ENCODE measurements at places on chromosomes 2 and 18. TPM values are rescaled to one million over a fixed set of nuclear protein-coding genes. Genes with fewer than 3 reads are reported as not detected.

FAM161A gene
- 3.6 TPM for total RNA-seq

- DNase-seq = no peak
Observed at GRCh38 chr2:70817284-70817954, 3.0 kb downstream of the CLEC4F start.

GPAT2 gene
- 1.7 TPM for total RNA-seq

GRCh38 chr2:74077636-74078035, 70.1 kb downstream of the BOLA3 start:
- DNase-seq = no peak

CYP1B1 gene
- 17.5 TPM for total RNA-seq

All from epithelial cell of proximal tubule (primary cell).